ENCODE measurements at places on chromosomes 7 and 10.

- DNase-seq: no peak
Observed at GRCh38 chr10:3471472-3471871, 298.9 kb upstream of the PITRM1 start.

DNA sequence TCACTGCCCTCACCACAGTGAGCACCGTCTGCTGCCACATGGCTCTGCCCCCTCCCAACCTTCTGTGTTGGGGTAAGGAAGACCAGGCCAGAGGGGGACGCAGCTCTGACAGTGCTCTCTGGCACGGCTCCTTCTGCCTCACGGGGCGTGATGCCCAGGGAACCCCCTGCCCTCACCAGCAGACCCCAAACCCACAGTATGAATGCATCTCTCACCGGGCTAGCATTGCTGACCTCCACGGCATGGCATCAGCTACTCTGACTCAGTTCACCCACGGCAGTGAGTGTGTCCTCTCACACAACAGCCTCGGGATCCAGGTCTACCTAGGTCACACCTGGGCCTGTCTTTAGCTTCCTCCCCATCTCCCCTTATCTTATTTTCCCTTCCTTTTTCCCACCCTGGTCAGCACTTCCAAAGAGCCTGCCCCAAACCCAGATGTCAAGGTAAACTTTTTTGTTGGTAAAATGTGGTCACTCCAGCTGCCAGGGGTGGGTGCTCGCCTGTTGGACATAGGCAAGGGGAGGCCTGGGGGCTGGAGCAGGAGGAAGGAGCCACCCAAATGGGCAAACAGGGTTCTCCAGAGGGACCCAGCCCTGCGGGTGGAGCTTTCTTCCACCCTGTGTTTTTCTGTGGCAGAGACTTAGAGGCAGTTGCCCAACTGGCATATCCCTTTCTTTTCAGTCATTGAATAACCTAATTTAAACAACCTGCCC is 4.4 kb downstream of the CALML3 start:
- no peak for DNase-seq

DNA sequence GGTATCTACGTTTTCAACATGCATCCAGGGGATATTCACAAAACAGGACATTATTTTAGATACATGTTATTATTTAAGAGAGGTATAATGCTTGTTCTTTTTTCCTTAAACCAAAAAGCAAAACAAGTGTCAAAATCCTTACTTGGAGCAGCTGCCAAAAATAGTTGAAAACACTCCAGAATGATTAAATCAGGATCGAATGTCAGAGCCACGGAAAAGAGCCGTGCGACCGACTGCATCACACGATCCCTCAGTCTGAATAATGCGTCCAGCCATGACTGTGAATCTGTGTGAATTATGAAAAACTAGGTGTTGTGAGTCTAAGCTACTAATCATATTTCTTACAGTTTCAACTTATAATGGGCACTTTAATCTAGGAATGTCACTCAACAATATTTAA is 126.0 kb downstream of the PARD3 start:
- no peak for DNase-seq

DNA sequence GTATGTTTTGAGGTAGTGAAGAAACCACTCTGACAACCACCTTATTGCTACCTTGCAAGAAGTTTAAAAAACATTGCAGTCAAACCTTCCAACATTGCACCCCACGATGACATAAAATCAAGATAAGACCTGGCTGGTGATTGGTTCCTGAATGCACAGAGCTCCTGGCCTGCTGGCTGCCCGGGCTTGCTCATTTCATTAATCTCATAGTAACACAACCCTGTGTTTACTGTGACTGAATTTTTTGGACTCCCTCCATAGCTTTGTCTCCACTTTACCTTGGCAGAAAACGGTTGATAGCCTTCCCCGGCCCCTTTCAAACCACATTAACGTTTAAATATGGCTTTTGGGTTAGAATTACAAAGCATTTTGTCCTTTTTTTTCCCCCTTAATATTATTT is 27.5 kb downstream of the VWA2 start:
- DNase-seq: no peak

GRCh38 chr10:1074748-1075308 is 18.6 kb downstream of the WDR37 start:
- no peak for DNase-seq

All from left hindlimb (tissue), 1 donor.